Heart right ventricle (tissue), 16 donors: ENCODE measurements at places on chromosomes 11 and 22. TPM values are rescaled to one million over a fixed set of nuclear protein-coding genes. Genes with fewer than 3 reads are reported as not detected.
A peak's percentile ranks its signal among the peaks of the same experiment; 100 is the strongest.

DNA sequence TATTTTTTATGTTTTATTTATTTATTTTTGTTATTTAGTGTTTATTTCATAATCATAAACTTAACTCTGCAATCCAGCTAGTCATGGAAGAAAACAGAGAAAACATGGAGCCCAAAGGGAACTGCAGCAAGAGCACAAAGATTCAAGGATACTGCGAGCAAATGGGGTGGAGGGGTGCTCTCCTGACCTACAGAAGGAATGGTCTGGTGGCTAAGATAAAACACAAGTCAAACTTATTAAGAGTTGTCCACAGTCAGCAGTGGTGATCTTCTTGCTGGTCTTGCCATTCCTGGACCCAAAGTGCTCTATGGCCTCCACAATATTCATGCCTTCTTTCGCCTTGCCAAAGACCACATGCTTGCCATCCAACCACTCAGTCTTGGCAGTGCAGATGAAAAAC, 36.7 kb downstream of the STIM1 start:
- DNase-seq = no peak

DNA sequence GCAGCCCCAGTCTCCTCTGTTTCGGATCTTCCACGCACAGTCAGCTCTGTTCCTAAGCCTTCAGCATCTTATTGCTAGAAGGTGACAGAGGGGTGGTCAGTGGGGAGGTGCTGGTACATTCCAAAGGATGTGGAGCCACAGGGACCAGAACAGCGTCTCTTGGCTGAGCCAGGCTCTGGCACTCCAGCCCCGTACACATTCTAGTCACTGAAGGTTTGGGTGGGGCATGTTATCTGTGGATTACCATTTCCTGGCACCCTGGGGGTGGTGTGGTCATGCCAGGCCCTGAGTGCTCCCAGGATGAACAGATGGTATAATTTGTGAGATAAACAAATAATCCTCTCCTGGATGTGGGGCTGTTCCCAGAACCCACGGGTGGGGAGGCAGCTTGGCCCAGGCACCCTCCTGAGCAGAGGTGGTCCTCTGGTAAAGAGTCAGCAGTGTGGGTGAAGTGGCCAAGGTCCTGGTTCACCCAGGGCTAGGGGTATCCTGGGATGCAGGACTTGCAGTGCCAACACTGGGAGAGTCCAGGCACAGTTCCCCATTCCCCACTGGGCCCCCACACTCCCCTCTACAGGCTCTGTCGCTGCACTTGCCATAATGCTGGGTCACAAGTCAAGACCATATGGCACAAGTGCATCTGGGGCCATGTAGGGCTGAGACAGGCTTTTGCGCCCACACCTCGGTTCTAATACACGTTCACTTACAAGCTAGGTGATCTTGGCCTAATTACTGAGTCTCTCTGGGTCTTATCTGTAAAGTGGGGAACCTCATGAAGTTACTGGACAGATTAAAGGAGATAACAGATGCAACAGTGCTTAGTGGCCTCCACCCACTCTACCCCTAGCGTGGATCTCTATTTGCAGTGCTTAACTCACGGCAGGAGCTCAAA, 33.0 kb downstream of the DKK3 start:
- no peak for DNase-seq

TH gene
- 0.14 TPM for polyA plus RNA-seq

- no peak for DNase-seq
These were observed 1280.6 kb upstream of the CNTN5 start for GRCh38 chr11:97739932-97740800.

GRCh38 chr11:12260731-12261521, 116.4 kb upstream of the PARVA start:
- DNase-seq = no peak

MIOX gene
- not detected for polyA plus RNA-seq

C1QTNF5 gene
- polyA plus RNA-seq = 35.7 TPM

DNA sequence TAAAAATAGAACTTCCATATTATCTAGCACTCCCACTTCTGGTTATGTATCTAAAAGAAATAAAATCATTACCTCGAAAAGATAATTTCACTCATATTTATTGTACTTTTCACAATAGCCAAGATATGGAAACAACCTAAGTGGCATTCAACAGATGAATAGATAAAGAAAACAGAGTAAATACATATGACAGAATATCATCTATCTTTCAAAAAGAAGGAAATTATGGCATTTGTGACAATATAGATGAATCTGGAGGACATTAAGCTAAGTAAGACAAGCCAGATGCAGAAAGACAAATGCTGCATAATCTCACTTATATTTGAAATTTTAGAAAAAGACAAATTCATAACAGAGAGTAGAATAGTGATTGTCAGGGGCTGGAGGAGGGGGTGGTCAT, 590.0 kb upstream of the ANO3 start:
- DNase-seq = no peak

- DNase-seq = no peak
These were observed 23.3 kb upstream of the CCDC34 start for GRCh38 chr11:27386181-27386845.

DNA sequence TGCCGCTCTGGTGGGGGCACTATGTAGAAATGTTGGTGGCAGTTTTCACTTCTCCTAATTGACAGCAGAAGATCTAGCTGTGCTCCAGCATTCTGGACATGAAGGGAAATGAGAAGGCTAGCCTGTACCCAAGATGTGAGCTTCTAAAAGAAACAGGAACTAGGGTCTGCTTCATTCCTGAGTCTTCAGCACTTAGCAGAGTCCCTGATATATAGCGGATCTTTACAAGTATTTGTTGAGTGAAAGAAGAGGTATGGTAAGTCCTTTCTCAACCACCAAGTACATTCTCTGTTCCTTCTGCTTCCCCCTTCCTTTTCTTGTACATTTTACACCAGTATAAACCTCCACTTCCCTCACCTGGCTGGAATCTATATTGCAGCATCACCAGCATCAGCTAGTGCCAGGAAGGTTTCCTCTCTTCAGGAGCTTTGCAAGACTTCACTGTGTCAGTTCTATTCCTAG, 408.3 kb upstream of the CADM1 start:
- DNase-seq = no peak

DNA sequence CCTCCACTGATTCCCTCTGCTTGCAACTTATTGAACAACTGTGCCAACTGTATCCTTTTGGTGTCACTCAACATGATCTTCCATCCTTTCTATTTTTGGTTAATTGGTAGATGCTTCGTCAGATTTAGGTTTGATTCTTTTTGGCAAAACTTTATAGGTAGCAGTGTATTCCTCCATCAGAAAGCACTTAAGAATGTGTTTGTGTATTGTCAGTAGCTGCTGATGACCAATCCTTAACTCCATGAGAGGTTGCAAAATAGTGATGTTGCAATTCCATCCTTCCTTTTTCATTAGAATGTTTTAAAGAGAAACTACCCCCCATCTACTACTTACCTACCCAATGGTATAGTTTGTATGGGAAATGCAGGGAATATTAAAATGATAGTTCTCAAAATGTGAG, 22.1 kb downstream of the FAM76B start:
- DNase-seq = no peak

- DNase-seq = no peak
These were observed 25.7 kb downstream of the LRFN4 start for GRCh38 chr11:66882561-66883015.

- DNase-seq = peak; percentile 20
These were observed 11.0 kb downstream of the MPZL3 start for GRCh38 chr11:118240999-118241763.

- no peak for DNase-seq
These were observed 109.9 kb downstream of the NAV2 start for GRCh38 chr11:19822531-19822930.

DNA sequence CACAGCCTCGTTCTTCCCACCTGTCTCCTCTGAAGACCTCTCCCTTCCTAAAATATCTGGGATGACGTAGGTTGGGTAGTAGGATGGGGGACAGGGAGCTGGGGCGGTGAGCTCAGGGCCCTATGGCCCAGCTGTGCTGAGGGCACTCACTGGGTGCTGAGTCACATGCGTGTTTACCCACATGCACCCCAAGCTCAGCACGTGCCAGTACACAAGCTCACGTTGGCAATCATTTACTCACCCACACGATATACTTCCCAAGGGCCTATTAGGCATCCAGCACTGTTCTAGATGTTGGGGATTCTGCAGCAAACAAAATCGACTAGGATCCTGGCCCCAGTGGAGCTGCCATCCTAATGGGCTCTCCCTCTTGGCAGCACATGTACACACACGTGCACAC, 28.7 kb downstream of the ARAP1 start:
- no peak for DNase-seq

DNA sequence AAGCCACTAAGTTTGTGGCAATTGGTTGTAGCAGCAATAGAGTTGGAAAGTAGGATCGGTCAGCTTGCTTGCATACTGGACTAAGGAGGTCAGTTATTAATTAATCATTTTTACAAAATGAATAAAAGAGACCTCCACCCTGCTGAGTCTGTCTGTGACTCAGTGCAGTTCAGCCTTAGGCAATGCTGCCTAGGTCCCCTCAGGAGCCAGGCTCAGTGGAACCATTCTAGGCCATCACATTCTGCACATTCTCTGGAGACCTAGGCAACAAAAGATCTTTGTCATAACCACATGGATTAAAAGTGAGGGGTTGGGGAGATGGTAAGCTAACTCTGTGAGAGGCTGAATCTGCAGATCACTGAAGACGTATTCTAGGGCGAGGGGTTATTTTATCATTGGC, 178.7 kb upstream of the CADM1 start:
- no peak for DNase-seq

GRCh38 chr11:34351687-34352469, 5.9 kb downstream of the ABTB2 start:
- no peak for DNase-seq

- DNase-seq = no peak
These were observed 2.0 kb upstream of the FJX1 start for GRCh38 chr11:35615921-35616900.

- no peak for DNase-seq
These were observed 20.9 kb downstream of the SERPIND1 start for GRCh38 chr22:20794650-20795413.

FOLR3 gene
- polyA plus RNA-seq = not detected

DNA sequence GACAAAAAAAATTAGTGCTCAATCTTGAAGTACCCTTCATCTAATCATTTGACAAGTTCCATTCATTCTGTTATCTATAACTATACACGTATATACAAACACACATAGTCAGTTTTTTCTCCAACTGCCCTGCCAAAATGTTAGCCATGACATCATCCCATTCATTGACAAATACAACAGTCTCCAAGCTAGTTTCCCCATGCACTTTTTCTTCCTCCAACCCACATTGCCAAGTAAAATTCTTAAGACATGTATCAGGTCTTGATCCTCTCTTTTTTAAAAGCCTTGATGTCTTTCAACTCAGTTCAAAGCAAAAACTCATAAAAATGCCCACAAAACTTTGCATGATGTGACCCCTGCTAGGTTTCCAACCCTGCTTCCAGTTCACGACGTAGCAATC, 58.1 kb downstream of the DDI1 start:
- no peak for DNase-seq

DNA sequence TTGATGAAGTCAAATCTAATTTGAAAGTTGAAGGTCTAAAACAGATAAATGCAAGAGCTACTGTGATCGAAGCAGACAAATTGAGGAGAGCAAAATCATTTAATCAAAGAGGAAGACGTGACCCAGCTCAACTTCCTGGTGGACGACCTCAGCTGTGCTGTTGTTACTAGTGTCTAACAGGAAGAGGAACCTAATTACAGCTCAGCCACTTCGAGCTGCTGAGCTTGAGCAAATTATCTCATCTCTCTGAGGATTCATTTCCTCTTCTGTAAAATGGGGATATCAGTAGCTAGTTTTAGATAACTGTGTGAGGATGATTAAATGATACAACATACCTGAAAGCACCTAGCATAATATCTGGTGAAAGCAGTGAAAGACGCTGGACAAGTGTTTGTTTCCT, 48.6 kb upstream of the OLFML1 start:
- no peak for DNase-seq

DNA sequence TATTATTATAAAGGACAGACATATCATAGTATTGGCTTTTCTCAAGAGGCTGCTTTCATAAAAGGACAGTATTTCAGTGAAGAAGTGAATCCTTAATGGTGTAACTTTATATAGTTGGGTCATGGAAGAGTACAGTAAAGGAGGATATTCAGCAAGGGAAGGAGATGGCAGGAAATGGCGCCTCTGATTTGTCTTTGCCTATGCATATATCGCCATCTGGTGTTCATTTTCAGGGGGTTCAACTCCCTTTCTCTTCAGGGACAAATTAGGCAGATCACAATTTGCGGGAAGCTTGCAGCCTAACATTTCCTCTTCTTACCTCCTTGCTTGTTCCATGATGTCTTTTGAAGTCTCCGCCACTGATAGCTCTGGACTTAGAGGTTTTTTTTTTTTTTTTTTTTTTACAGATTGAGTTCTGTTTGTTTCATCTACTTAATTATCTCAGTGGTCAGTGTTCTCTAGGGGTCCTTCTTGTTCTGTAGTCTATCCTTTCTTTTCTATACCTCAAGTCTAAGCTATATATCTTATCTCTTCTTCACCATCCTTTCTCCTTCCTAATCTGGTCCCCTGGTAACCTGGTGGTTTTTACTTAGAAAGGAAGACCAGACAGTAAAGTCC, 21.8 kb upstream of the RRM1 start:
- DNase-seq = peak; percentile 69

SLC5A4 gene
- 0.06 TPM for polyA plus RNA-seq

GRCh38 chr22:25362215-25362882, 142.9 kb downstream of the CRYBB2 start:
- peak; percentile 78 for DNase-seq

GRCh38 chr11:123292647-123293046, 97.6 kb upstream of the CLMP start:
- no peak for DNase-seq

KRTAP5-6 gene
- polyA plus RNA-seq = not detected

- DNase-seq = no peak
These were observed 9.0 kb upstream of the MICAL3 start for GRCh38 chr22:18033204-18033998.

DNA sequence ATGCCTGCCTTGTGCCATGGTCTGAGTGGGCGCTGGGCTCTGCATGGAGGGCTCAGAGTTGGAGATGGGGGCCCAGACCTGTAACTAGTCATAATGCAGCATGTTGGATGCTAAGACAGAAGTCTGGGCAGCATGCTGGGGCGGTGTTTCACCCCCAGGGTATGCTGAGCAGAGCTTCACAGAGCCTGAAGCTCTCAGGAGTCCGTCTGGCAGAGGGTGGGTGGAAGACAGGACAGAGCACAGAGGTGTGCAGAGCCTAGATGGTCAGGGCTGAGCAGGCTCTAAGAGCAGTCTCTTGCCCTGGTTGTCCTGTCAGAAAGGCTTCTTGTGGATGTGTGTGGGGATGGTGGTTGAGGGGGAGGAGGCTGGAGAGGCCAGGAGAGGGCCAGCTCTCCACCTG, 7.2 kb downstream of the TAF6L start:
- no peak for DNase-seq

- DNase-seq = no peak
These were observed 34.3 kb downstream of the RCOR2 start for GRCh38 chr11:63882555-63883242.

PANX3 gene
- polyA plus RNA-seq = not detected

MS4A6E gene
- 0.28 TPM for polyA plus RNA-seq

IZUMO1R gene
- polyA plus RNA-seq = not detected

TESMIN gene
- polyA plus RNA-seq = 0.13 TPM

- no peak for DNase-seq
These were observed 559.7 kb downstream of the BRD1 start for GRCh38 chr22:49267996-49268395.

- DNase-seq = no peak
These were observed 511.1 kb downstream of the SOX6 start for GRCh38 chr11:15845261-15845660.

DMC1 gene
- polyA plus RNA-seq = 0.12 TPM
